ENCODE measurements at places on chromosomes 12 and 14.

GRCh38 chr12:55933799-55934742, 3.1 kb downstream of the DGKA start:
- no peak for DNase-seq

DNA sequence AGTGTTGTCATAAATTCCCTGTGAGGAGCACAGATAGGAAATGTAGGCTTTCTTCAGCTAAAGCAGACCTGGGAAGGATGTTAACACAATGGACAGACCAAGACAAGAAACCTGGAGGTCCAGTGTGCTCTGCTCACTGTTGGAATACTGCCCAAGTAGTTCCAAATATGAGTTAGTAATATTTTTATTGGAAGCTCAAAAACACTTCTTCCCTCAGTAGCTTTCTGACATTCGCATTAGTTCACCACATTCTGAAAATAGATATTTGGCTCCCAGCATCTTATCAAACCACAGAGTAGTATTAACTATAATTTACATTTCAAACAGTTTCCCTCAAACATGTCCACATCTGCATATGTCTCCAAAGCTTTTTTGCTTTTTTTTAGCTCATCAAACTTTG, 74.8 kb upstream of the PYGL start:
- no peak for DNase-seq

- no peak for DNase-seq
Measured at GRCh38 chr14:65356327-65356836, 56.1 kb upstream of the FUT8 start.

GRCh38 chr12:124814741-124815613, 48.7 kb downstream of the SCARB1 start:
- DNase-seq = no peak

- DNase-seq = no peak
Measured at GRCh38 chr12:100442403-100442802, 31.3 kb upstream of the NR1H4 start.

DNA sequence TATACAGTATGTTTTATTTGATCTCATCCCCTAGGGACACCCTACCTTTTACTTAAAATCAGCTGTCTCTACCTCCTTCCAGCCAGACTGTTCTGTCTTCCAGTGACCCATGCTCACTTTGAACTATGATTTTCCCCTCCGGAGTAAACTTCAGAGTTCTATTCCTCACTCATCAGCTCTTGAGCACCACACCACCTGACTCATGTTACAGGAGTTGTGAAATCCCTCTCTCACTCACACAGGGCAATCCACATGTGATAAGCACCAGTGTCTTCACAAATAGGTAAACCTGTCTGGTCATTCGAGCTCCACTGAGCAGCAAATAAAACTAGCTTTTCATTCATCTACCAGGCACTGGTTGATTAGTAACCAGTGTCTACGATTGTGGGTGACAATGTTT, 177.3 kb upstream of the BMP4 start:
- no peak for DNase-seq

- no peak for DNase-seq
Measured at GRCh38 chr14:94334872-94335271, 11.7 kb upstream of the SERPINA6 start.

- no peak for DNase-seq
Measured at GRCh38 chr14:52399921-52400595, 85.9 kb downstream of the PTGER2 start.

- no peak for DNase-seq
Measured at GRCh38 chr14:64942531-64943111, at the start of gene GPX2. TSS of gene GPX2 (minus strand) at chr14:64942745. CDS start at chr14:64942726, 19 bp downstream.

GRCh38 chr14:37411079-37411735, 183.8 kb downstream of the FOXA1 start:
- DNase-seq = no peak

DNA sequence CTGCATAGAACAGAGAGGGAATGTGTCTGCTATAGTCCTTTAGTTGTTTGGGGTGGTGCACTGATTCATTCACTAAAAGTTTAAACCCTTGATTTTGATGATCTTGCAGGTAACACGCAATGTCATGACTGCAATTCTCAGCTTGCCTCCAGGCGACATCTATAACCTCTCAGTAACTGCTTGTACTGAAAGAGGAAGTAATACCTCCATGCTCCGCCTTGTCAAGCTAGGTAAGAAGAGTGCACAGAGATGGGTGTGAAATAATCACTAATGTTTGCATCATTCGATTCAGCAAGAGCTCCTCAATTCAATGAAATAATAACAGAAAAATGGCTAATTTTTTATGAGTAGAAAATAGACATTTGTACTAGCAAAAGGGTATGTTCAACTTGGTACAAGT, 203.7 kb downstream of the PTPRO start:
- no peak for DNase-seq

GRCh38 chr12:123119808-123120207, 31.1 kb downstream of the PITPNM2 start:
- no peak for DNase-seq

DNA sequence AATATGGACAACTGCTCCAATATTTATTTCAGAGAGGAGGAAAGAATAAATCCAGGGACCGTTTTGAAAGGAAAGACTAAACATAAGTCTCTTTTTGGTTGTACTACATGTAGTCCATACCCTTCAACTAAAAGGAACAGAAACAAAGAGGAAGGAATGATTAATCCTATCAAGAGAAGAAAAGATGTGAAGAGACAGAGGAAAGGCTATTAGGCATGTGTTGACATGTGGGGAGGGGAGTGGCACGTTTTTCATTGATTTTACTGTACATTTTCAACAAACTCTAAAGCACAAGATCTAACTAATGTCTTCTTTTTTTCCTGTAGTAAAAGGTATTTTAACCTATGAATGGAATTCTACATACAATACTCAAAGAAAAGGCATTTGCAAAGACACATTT, 85.6 kb downstream of the NAV3 start:
- no peak for DNase-seq

DNA sequence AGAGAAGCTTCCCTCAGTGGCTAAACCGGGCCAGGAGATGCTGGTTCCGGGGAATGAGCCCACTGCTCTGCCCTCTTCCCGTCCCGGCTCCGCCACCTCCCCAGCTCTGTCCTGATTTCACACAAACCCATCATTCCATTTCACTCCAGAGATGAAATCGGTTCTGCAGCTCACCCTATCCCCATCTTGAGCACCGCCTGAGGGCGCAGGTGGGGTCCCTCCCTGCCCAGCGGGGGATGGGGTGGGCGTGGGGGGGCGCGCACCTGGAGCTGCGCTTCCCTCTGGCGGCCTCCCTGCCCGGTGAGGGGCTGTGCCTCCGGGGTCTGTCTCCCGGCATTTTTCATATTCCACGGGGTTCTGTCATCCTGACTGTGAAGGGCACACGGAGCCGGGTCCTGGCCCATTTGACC, 44.7 kb downstream of the NOC4L start:
- no peak for DNase-seq

DNA sequence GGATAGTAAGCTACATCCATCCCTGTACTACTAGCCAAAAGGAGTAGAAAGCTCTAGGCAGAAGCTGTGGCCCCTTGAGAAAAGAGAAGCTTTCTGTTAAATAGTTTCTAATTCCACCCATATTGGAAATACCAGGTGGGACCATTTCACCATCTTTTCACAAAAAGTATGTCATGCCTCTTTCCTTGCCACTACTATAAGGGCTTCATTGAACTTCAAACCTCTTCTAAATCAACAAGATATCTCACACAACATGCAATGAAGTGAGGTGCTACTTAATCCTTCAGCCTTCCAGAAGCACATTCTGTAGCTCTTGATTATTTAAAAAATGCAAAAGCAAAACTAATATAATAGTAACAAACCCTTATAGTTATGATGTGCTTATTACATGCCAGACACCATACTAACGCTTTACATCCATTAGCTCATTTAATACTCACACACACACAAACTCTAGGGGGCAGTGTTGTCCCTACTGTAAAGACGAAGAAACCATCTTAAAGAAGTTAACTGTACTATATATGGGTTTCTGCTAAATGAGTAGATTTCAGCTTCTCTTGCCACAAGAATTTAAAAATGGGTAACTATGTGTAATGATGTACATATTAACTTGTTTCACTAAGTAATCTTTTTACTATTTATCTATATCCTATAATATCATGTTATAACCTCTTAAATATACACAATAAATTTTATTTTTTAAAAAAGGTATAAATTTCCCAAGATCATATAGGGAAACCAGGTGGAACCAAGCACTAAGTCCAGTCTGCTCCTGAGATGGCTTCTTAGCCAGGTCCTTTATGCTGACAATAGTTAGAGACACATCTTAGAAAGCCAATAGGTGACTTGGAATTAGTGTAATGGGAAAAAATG, 124.4 kb downstream of the RPS29 start:
- peak; percentile 64 for DNase-seq

- DNase-seq = no peak
Measured at GRCh38 chr12:117513353-117513752, 151.9 kb upstream of the NOS1 start.

- DNase-seq = no peak
Measured at GRCh38 chr12:64082866-64083268, 139.2 kb downstream of the KICS2 start.

DNA sequence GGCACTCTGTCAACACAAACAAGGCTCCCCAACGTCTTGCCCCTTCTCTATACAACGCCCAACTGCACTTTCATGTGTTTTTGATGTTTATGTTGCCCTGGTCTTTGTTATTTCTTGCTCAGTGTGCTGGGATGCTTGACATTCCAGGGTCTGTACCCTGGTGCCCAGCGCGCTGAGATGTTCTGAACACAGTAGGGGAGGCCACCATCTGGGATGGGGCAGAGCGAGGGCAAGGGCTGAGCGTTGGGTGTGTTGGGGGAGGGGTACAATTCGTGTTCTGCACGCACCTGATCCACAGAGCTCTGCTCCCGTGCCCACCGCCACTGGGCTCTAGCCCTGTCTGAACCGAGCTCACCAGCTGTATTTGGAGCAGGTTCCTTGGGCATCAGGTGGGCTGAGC, 52.9 kb downstream of the ISCA2 start:
- no peak for DNase-seq

GRCh38 chr12:81792666-81793065, 33.5 kb upstream of the PPFIA2 start:
- no peak for DNase-seq

DNA sequence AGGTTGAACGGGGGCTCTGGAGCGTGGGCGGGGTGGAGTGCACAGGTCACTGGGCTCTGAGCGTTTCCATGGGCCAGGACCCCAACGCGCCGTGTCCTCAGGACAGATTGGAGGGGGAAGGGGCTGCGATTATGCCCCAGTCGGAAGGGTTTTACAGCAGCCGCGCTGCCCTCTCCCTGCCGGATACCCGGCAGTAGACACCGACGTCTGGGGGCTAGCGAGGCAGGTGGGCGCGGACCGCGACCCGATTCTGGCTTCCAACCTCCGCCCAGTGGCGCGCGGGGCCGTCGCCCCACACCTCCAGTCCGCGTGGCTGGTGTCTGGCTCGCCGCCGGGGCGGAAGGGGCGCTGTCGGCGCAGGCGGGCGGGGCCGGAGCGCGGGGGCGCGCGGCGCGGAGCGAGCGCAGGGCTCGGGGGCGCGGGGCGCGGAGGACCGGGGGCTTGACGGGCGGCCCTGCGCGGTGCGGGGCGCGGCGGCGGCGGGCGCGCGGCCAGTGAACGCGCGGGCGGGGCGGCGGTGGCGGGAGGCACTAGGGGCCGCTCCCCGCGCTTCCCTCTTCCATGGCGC, 2.4 kb upstream of the KIF26A start:
- no peak for DNase-seq

- no peak for DNase-seq
Measured at GRCh38 chr12:27460471-27460978, 14.0 kb downstream of the SMCO2 start.

DNA sequence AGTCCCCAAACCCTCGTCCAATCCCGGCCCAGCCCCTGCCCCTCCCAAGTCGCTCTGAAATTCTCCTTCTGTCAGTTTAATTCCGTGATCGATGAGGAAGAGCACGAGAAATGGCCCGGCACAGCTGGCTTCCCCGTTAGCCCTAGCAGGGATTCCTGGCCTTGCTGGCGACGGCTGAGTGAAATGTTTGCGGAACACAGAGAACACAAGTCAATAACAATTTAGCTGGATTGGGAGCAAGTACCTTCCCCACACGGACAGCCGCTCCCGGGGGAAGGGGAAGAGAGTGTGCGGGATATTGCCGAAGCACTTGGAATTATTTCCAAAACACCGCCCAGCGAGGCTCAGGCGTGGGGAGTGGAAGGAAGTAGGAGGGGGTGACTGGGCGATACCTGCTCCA, 134.6 kb downstream of the RBM19 start:
- DNase-seq = no peak

DNA sequence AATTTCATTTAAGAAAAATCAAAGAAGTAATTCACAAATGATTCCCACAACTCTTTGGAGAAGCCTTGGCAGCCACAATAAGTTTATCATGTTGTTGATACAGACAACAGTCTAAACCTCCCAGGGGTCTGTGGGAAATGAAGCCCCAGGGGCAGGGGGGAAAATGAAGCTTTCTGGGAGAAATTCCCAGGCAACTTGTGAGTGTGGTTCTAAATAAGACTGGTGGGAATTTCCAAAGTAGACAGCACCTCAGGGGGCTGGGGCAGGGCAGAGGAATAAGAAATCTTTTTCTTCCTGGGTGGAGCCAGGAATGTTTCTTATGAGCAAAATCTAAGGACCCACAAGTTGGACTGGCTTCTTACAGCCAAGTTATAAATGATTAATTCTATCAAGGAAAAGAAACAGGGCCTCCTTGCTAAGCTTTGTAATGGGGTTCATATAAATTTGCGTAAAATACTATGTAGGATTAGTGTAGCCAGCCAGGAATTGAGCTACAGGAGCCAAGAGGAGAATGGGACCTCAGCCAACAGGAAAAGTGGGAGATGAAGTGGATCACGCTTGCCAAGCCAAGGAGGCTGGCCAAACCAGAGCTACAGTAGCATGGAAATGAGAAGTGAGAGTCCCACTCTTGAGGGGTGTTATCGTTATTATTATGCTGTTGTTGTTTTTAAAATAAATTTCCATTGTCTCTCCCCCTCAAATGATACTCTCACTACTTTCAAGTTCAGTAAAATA, 182.9 kb upstream of the FAR2 start:
- no peak for DNase-seq

GRCh38 chr12:70246580-70246979, 3.3 kb downstream of the CNOT2 start:
- no peak for DNase-seq

DNA sequence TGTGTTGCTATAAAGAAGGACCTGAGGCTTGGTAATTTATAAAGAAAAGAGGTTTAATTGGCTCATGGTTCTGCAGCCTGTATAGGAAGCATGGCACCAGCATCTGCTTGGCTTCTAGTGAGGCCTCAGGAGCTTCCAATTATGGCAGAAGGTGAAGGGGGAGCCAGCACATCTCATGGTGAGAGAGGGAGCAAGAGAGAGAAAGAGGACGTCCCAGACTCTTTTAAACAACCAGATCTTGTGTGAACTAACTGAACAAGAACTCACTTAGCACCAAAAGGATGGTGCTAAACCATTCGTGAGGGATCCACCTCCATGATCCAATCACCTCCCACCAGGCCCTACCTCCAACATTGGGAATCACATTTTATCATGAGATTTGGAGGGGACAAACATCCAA, 6.1 kb upstream of the SNAPC1 start:
- DNase-seq = no peak

All from effector memory CD8-positive, alpha-beta T cell (primary cell).